ENCODE measurements at places on chromosomes 3 and 15.

DNA sequence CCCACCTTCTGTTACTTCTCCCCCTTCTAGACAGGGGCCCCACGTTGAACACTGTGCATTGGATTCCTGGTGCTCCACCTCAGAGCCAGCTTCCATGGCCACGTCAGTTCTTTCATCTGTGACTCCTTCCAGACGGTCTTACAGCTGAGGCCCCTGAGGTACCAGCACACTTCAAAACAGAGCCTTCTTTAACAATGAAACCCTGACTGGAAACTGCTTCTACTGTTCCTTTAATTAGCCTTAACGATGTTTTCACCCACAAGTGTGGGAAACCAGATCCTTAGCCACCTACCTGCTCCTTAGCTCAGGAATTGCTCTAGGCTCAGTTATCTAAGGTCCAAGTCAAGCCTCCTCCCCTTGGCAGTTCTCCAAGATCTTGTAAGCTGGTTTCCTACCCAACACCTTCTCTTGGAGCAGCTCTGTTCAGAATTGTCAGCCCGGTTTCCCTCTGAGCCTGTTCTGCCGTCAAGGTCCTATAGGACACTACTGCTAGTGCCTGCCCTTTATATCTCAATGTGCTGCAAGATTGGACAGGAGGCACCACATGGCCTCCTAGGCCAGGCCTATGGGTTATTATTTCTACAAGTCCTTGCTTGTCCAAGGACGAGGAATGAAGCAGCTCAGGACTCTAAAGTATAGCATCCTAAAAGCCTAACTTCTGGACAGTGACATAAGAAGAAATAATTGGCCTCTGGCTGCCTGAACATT lies 80.7 kb downstream of the FMN1 start:
- no peak for DNase-seq

DNA sequence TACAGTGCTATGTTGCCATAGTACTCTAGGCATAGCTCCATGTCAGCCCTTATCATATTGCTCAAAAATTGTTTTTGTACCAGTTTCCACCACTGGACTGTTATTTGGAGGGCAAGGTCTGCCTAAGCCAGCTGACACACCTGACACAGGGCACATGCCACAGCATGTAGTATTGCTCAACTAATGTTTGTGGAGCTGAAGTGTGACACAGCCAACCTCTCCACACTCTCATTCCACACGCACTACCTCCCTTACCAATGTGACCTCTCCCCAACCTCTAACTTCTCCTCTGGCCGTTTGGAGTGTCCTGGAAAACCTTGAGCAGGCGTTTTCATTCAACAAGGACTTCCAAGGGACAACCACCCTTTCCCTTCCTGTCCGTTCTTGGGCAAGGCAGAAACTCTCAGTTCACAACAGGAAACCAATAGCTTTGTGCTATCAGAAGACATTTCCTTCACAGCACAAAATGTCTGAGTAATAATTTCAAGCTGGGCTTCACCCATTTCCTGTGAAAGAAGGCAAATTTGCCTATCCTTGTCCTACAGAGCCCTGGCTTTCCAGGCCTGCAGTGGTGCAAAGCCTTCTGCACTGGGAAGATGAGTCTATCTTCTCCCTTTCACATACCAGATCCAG lies 38.4 kb downstream of the TLNRD1 start:
- DNase-seq, result no peak

- no peak for DNase-seq
These were observed 146.9 kb upstream of the RARB start for GRCh38 chr3:25281041-25281731.

GRCh38 chr3:83438188-83438587 lies 1520.6 kb upstream of the CADM2 start:
- DNase-seq, result no peak

DNA sequence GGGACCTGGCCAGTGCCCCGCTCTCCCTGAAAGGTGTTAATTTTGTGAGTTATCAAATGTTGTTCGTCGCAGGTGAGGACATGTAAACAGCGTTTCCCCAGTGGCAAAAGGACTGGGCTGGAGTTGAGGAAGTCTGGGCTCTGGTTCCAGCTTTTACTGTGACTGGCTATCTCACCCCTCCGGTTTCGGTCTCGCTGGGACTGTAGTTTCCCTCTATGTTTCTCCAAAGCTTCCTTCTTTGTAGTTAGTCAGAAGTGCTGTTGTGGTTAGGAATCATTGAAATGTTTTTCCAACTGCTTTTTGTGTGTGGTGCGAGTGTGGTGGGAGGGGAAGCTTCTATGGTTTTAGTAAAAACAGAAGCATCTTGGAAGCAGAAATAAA lies 990 bp upstream of the CLDN1 start:
- DNase-seq, result no peak
